ENCODE measurements at places on chromosomes 6 and 20. TPM values are rescaled to one million over a fixed set of nuclear protein-coding genes. Genes with fewer than 3 reads are reported as not detected.

Gene KIAA1586
- 7.9 TPM for total RNA-seq

GRCh38 chr6:20672038-20672437 lies 137.8 kb downstream of the CDKAL1 start:
- DNase-seq = no peak
- no peaks in the 10 kb centered on the region for H3K36me3 ChIP-seq
- no peak overlapping the region for H3K4me3 ChIP-seq
- H3K4me1 ChIP-seq = no peaks in the 10 kb centered on the region
- H3K27ac ChIP-seq = no peak overlapping the region

- no peak overlapping the region for H3K4me3 ChIP-seq
- DNase-seq = no peak
- H3K4me1 ChIP-seq = no peaks in the 10 kb centered on the region
- no peaks in the 10 kb centered on the region for H3K27me3 ChIP-seq
- no peaks in the 10 kb centered on the region for H3K36me3 ChIP-seq
These were observed 36.3 kb upstream of the CMTR1 start for GRCh38 chr6:37396571-37397180.

DNA sequence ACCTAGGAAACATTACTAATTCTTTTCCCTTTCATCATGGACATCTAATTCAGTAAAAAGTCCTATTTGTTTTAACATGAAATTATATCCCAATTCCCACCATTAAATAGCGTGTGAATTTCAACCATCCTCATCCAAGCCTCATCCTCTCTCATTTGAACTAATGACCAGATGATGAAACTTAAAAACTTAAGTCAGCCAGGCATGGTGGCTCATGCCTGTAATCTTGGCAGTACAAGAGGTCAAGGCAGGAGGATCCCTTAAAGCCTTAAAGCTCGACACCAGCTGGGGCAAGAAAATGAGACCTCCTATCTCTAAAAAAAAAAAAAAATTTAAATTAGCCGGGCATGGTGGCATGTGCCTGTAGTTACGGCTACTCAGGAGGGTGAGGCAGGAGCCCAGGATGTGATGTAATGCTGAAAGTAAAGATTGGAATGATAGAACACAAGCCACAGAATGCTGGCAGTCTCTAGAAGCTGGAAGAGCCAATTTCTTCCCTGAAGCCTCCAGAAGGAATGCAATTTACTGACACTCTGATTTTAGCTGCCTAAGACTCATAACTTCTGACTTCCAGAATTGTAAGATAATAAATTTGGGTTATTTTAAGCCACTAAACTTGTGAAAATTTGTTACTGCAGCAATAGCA lies 27.1 kb upstream of the HAO1 start:
- no peak overlapping the region for H3K27ac ChIP-seq
- no peak for DNase-seq
- no peaks in the 10 kb centered on the region for H3K36me3 ChIP-seq
- H3K4me3 ChIP-seq = no peak overlapping the region

- H3K27ac ChIP-seq = peak overlapping the region; percentile 86
- H3K36me3 ChIP-seq = no peaks in the 10 kb centered on the region
- H3K4me1 ChIP-seq = no peaks in the 10 kb centered on the region
These were observed 670.9 kb downstream of the QKI start for GRCh38 chr6:164085091-164086075.

DNA sequence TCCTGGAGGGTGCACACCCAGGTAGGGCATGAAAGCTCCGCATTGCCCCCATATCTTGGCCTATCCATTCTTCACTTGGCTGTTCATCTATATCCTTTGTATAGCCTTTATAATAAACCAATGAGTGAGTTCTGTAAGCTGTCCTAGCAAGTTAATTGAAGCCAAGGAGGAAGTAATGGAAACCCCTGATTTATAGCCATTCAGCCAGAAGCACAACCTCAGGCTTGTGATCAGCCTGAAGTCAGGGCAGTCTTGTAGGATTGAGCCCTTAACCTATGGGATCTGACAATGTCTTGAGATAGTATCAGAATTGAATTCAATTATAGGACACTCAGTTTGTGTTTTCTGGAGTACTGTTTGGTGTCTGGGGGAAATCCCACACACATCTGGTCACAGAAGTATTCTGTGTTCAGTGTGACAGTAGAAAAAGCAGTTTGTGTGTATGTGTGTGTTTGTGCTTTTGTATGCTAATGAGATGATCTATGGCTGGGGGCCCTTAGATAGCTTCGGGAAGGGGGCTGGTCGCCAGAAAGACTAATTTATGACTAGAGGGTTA lies 5.7 kb downstream of the NT5E start:
- H3K4me1 ChIP-seq = no peaks in the 10 kb centered on the region
- no peaks in the 10 kb centered on the region for H3K36me3 ChIP-seq
- DNase-seq = no peak
- H3K4me3 ChIP-seq = no peak overlapping the region

DNA sequence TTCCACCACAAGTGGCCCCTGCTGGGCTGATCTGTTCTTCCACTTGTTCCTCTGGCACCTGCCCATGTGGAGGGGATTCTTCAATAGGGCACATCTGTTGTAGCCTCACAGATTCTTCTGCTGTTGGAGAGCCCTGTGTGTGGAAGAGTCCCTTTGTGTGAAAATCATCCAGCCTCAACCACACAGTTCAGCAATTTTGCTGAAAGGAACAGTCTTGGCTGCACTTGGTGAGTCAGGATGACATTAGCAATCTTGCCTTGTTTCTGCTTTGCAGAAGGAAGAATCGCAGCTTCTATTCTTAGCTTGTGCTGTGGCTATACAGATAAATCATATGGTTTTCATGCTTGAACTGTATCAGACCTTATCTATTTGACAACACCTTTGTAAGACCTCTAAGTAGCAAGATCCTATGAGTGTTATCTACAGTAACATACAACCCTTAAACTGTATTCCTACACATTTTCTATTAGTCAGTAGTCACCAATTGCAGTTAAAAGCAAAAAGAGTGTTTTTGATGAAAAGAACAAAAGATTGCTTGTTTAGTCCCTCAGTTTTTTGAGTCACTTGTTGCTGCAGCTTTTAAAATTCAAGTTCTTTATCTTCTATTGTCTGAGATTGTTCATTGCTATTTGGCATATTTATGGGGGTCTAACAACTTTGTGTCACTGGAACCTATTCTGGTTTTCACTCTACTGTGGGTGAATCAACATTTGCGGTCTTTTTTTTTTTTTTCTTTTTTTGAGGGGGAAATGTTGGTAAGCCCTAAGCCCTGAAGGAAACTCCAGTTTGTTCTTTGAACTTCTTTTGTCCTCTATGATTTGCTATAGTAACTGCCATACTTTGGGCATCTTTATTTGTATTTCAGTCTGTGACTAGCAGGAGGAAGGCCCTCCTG lies 231.6 kb downstream of the TFAP2B start:
- no peaks in the 10 kb centered on the region for H3K4me1 ChIP-seq
- H3K36me3 ChIP-seq = no peaks in the 10 kb centered on the region
- H3K4me3 ChIP-seq = no peak overlapping the region
- no peak overlapping the region for H3K27ac ChIP-seq
- H3K27me3 ChIP-seq = no peaks in the 10 kb centered on the region

All from breast epithelium (tissue), 4 donors.